ENCODE measurements at places on chromosomes 11 and 22.

- DNase-seq = no peak
These were observed 23.6 kb downstream of the PTPRJ start for GRCh38 chr11:48003926-48004325.

GRCh38 chr11:73257342-73258103 lies 14.6 kb upstream of the P2RY6 start:
- DNase-seq = no peak

DNA sequence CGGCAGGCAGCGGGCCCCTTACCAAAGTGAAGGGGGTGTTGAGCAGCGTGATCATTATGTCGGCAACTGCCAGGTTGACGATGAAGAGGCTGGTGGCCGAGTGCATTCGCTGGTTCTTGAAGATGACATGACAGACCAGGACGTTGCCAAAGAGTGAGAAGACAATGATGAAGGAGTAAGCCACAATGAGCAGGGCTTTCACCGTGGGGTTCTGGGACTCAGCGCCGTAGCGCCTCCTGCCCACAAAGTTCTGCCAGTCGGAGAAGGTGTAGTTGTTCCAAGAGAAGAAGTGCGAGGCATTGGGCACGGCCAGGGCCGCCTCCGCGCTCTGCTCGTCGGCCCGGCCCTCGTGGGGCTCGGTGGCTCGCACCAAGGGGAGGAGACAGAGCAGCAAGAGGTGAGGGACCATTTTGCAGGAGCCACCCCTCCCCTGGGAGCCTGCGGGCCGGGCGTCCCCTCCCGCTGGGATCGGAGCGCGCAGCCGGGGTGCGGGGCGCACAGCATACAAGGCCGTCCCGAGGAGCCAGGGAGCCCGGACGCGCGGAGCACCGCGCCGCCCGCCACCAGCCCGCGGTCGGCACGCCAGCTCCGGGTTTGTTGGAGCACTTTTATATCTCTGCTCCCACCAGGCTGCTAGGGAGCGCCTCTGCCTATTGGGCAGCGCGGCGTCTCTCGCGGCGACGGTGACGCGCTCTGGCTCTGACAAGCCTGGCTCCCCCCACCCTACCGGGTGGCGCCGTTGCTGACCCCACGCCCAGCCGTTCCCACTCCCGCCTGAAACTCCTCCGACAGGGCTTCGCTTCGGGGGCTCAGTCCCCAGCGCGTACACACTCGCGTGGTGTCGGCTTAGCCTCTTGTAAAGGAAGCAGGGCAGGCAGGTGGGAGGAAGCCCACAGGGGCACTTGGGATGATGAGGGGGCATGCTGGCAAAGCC lies at the start of gene GPR83:
TSS of gene GPR83 (minus strand) at position 581 of the 934 bp plus-strand sequence. CDS start at position 409, 172 bp downstream.
- DNase-seq = no peak

DNA sequence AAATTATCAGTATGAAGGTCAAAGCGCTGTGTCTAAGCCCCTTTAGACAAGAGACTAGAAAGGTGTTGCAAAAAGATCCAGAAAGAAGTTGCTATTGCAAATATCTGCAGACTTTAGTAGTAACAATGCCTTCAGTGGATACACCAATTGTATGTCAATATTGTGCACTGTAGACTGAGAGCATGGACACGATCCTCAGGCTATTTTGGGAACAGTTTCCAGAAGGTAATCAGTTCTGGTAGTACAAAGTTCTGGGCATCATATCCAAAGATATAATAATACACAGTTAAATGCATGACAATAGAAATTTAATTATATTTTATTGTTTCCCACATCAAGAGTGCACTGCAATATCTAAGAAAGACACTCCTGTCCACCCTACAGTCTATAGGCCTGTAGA lies 84.1 kb upstream of the LUZP2 start:
- no peak for DNase-seq
